ENCODE measurements at places on chromosomes 6 and 20.

- no peak for DNase-seq
Observed at GRCh38 chr6:139895205-139895793, 520.9 kb upstream of the CITED2 start.

GRCh38 chr6:74993136-74993535, 212.7 kb downstream of the COL12A1 start:
- DNase-seq = no peak

- no peak for DNase-seq
Observed at GRCh38 chr6:3624250-3625136, 127.0 kb downstream of the PXDC1 start.

GRCh38 chr6:140597181-140597580, 1222.7 kb upstream of the CITED2 start:
- no peak for DNase-seq

DNA sequence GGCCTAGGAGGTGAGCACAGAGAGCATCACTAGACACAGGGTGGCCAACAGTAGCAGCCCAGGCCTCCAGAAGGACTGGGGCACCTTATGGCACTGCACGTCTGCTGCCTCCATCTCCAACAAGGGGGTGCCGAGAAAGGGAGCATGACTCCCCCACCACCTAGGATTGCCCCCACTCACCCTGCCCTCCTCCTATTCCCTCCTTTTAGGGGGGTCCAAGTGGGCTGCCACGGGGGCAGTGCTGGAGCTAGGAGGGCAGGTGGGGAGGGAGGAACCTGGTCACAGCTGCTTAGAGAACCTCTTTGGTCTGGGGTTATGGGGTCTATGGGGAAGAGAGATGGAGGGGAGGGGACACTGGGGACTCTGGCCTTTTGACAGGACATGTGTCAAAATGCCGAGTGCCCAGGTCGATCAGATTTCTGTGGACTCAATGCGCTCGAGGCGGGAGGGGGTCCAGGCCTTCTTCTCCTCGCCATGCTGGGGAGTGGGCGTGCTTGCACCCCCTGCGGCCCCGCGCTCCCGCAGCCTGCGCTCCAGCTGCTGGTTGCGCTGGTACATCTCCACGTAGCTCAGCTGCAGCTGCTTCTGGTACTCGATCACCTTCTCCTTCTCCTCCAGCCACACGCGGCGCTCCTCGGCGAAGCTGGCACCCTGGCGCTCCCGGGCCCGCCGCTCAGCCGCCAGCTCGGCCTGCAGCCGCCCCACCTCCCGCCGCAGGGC, 4.5 kb upstream of the FASTKD5 start:
- DNase-seq = no peak

DNA sequence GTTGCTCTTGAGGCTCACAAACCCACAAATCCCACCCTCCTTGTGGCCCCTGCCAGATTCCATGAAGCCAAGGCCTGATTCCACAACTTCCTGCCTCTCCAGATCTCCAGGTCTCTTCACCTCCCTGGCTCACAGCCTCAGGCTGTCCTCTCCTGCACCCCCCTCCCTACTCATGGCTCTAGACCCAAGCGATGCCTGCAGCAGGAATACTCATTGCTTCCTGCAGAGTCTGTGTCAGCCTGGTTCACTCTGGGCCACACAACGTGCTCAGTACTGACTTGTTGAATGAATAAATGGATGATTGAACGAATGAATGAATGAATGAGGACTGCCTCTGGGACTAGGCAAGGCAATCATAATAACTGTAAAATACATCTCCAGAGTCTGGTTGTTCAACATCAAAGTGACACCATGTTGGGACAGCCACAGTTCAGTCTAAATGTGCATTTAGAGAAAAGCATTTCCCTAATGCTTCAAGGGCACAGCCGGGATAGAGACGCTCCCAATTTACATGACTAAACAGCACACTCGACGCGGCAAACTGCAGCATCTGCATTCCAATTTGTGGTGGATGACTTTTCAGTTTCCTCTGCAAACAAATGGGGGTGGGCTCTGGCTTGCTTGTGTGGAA, 139.9 kb downstream of the GRM4 start:
- no peak for DNase-seq

DNA sequence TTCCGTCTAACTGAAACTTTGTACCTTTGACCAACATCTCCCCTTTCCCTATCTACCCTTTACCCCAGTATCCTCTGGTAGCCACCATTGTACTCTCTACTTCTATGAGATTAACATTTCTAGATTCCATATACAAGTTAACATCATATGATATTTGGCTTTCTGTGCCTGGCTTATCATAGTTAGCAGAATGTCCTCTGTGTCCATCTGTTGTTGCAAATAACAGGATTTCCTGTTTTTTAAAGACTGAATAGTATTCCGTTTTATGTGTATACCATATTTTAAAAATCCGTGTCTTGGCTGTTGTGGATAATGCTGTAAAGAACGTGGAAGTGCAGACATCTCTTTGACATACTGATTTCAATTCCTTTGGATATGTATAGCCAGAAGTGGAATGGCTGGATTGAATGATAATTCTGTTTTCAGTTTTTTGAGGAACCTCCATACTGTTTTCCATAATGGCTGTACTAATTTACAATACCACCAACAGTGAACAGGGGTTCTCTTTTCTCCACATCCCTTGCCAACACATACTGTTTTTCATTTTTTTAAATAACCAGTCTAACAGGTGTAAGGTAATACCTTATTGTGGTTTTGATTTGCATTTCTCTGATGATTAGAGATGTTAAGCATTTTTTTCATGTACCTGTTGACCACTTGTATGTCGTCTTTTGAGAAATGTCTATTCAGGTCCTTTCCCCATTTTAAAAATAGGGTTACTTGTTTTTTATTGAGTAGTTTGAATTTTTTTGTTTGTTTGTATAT, 53.8 kb downstream of the CDC5L start:
- no peak for DNase-seq

- DNase-seq = no peak
Observed at GRCh38 chr6:38804358-38804757, 89.2 kb downstream of the DNAH8 start.

All from effector memory CD8-positive, alpha-beta T cell (primary cell).